ENCODE measurements at places on chromosomes 12 and 14.

DNA sequence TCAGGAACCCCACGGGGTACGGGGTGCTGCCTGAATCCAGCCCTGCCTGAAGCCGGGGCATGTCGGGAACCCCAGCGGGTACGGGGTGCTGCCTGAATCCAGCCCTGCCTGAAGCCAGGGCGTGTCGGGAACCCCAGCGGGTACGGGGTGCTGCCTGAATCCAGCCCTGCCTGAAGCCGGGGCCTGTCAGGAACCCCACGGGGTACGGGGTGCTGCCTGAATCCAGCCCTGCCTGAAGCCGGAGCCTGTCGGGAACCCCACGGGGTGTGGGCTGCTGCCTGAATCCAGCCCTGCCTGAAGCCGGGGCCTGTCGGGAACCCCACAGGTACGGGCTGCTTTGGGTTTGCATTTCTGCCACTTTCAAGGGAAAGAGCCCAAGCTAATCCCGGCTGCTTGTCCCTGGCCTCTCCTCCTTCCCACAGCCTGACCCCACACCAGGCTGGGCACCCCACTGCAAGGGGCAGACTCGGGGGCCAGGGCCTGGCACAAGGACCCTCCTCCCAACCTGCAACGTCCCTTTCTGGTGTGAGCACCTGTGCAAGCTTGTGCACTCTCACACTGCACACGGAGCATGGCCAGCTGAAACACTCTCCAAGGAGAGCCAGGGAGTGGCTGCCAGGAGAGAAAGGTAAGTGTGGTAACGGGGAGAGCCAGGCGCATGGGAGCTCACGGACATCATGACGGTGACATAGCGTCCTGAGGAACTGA, 5.6 kb upstream of the FBRSL1 start:
- no peak for DNase-seq

DNA sequence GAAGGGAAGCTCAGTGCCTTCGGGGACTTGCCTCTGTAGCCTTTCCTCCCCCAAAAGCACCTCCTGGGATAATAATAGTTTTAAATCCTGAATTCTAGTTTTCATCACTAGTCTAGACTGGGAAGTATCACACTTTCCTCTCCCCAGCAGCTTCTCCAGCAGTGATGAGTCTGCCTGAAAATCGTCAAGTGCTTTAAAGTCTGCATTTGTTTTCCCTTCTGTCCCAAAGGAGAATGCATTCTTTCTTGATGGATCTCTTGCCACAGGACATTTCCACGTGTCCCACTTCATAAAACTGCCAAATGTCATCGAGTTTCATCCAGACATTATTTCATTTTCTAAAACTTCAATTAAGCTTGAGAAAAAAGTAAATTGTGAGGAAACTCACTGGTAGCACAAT, 15.0 kb downstream of the CSRP2 start:
- DNase-seq: no peak

GRCh38 chr12:124461851-124462623, 105.4 kb downstream of the NCOR2 start:
- DNase-seq: no peak

DNA sequence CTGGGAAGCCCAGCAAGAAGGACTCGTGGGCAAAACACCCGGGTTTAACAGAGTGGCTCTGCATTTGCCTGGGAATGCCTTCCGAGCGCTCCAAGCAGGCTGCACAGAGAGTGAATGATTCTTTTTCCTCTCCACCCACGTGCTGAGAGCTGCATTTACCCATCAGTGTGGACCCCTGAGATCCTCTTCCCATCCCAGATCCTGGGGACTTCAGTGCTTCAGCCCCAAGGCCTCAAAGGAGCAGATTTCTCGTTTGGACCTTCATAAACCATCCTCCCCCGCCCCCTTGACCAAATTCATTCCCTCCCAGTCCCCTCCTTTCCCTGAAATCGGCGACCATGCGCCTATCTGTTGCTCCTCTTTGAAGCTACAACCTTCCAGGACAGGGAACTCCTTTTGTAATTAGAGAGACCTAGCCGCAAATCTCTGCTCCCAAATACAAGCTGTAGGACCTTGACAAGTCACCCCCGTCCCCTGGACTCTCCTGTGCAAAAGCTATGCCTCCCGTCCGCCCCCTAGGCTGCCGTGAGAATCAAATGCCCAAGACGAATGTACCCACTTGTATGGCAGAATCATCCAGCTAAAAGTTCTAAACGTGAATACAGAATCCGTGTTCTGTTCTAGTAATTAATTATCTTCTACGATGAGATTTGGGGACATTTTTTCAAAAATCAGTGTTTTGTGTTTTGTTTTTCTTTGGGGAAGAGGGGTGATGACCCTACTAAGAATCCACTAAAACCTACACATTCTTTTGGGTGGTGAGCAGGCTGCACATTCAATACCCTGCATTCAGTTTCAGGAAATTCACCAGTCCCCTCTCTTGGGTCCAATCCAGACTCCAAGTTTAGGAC, 8.8 kb downstream of the TBX5 start:
- no peak for DNase-seq

GRCh38 chr12:109772622-109773321, 59.1 kb downstream of the FAM222A start:
- DNase-seq: no peak

DNA sequence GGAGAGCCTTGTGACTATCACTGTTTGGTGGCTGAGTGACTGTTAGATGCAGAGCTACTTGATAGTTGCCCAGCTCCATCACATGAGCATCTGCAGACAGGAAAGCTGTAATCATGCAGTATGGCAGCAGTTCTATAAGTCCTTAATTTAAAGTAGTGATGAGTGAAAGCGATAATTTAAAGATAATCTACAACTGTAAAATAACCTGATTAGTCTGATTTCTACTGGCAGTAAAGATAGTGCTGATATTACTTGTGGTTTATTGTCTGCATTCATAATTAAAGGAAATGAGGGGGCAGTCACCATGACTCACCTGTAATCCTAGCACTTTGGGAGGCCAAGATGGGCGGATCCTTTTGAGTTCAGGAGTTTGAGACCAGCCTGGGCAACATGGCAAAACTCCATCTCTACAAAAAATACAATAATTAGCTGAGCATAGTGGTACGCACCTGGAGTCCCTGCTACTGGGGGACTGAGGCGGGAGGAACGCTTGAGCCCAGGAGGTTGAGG, 41.2 kb upstream of the PLEKHD1 start:
- no peak for DNase-seq

- peak; percentile 74 for DNase-seq
Observed at GRCh38 chr12:64451687-64452558, at the start of gene TBK1. TSS of gene TBK1 (plus strand) at chr12:64452120. CDS start at chr12:64455871, 3,751 bp downstream.

DNA sequence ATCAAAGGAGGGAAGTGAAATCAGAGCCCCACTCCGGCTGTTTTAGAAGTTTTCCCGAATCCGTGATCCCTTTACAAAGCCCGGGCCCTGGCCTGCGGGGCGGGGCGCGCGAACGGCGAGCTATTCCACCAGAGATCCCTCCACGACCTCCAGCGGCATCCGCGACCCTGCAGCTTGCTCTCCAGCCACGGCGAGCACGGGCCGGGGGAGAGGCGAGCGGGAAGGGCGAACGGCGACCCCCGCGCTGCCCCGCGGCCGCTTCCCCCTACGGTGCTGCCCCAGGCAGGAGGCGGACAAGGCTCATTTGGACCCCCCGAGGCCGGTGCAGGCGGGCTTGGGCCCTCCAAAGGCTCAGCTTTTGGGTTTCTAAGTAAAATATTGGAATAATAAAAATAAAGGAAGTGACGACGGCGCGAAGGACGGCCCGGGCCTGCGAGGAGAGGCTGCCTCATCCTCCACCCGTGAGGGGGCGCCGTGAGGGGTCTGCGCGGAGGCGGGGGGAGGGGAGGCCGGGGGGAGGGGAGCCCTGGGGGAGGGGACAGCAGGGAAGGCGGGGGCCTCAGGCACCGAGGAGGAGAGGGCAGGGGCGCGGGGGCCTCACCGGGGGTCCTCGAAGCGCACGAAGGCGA, 613 bp downstream of the SRSF9 start:
- no peak for DNase-seq

DNA sequence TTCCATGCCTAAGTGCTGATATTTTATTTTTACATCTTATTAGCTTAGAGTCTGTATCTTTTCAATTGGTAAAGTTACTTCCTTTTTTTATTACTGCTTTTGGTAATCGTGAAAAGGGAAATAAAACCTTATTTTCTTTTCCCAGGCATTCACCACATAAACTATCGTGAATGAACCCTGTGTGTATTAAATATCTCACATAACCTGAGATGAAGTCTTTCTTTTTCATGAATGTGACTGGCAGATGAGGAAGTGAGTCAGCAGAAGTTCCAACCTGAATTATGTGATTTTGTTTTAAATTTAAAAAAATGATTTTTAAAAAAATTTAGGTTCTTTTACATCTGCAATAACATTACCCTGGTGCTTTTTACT, 26.0 kb downstream of the MYBPC1 start:
- no peak for DNase-seq

GRCh38 chr12:114265036-114265435, 140.9 kb downstream of the TBX5 start:
- DNase-seq: no peak

- DNase-seq: no peak
Observed at GRCh38 chr12:126547905-126548304, 1482.7 kb downstream of the AACS start.

GRCh38 chr14:26199590-26200370, 398.1 kb downstream of the NOVA1 start:
- DNase-seq: peak; percentile 9

- no peak for DNase-seq
Observed at GRCh38 chr14:98606816-98607215, 665.2 kb downstream of the BCL11B start.

DNA sequence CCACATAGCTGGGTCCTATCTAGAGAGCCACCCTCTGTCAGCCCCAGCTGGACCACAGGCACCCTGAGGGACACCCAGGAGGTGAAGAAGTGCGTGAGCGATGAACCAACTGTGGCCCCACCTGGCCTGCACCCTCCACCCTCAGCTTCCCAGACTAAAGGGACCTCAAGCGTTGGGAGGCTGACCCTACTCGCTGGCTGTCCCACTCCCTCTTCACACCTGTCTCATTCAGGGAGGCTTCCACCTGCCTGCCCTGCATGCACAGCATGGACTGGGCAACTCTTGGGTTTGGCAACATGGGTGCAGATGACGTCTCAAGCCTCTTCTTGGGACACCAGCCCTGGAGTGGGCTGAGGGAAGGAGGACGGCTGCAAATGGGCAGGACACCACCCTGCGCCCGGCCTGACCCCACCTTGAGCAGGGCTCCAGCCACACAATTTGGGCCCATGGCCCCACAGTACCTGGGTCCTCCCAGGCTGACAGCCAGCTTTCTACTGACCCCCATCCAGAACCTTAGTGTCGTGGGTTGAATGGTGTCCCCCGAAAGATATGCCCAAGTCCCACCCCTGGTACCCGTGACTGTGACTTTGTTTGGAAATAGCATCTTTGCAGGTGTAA, 2.1 kb downstream of the TMEM179 start:
- no peak for DNase-seq

- DNase-seq: peak; percentile 95
Observed at GRCh38 chr14:95157327-95158189, at the start of gene DICER1. TSS of gene DICER1 (minus strand) at chr14:95157529. CDS start at chr14:95133458, 24,071 bp downstream.

DNA sequence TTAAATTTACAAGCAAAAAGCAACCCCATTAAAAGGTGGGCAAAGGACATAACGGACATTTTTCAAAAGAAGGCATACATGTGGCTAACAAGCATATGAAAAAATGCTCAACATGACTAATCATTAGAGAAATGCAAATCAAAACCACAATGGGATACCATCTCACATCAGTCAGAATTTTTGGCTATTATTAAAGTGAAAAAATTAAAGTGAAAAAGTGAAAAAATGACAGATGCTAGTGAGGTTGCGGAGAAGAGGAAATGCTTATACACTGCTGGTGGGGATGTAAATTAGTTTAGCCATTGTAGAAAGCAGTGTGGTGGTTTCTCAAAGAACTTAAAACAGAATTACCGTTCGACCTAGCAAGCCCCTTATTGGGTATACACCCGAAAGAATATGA, 7.9 kb downstream of the OTOGL start:
- DNase-seq: no peak

GRCh38 chr14:51216602-51217001, 23.4 kb upstream of the TMX1 start:
- no peak for DNase-seq

DNA sequence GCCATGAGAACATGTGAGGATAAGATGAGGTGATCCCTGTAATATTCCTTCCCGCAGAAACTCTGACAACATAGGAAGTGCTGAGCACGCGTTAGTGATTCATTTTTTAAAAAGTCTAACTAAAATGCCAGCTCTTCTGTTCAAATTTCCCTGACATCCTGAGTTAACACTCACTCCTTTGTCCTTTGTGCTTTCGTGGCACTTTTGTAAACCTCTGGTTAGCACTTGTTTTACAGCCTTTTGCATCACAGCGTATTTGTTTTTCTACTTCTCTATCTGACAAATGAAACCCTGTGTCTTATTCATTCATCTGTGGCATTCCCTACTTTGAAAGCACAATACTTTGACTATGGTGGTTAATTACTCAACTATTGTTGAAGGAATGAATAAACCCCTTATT, 313.6 kb downstream of the NUAK1 start:
- DNase-seq: no peak

DNA sequence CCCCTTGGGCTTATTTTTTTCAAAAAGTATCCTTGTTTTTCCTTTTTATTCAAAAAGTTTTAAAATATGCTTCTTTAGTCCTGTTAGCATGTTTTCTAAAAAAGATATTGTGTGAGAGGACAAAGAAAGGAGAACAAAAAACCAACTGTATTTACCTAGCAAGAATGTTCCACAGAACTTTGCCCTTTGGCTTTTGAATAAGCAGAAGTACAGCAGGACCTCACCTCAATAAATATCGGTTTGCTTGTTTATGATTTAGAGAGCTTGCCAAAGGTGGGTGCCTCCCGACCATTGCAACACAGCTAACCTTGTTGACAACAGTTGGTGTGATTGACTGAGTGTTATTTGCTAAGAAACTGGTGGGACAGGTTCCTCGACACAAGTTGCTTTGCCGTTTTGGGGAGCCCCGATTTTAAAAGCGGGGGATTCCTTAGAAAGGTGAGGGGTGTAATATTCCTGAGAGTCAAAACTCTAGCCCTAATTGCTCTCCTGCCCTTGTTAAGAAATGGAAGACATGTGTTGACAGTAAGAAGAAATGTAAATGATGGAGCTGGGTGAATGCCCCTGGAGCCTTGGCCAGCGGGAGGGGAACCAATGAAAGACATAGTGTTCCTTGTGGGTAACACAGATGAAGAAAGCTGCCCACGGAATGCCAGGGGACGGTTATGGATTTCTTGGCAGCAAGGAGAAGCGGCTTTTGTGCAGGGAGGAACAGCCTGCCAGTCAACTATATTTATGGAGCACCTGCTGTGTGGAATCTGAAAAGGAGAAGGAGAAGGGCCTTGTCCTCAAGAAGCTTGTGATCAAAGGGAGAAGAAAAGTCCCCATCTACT, 13.7 kb downstream of the MYBPC1 start:
- no peak for DNase-seq

- no peak for DNase-seq
Observed at GRCh38 chr12:11178250-11178649, 7.3 kb downstream of the SMIM10L1 start.

GRCh38 chr14:24207104-24207551, 1.6 kb downstream of the TSSK4 start:
- DNase-seq: no peak

Data from NCI-H187 (cell line).